ENCODE measurements at places on chromosomes 5 and 9.

DNA sequence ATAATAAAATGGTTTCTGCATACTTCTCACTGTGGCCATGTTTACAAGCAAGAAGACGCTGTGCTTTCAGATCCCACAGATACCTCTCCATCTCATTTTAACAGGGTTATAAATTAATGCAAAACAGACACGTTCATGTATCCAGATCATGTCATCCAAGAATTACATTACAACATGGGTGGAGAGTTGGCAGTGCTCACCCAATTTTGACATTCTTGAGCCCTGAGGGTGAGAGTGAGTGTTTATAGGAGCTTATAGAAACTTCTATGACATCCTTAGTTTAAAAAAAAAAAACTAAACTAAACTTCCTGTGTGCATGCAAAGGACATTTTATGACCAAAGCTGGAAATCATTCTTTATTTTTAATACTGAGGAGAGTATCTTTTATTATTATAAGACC is 9.1 kb downstream of the PRKACG start:
- no peak for DNase-seq

- no peak for DNase-seq
These were observed at the start of gene HSDL2 for GRCh38 chr9:112380102-112380824. HSDL2 (plus strand) TSS chr9:112380108; CDS start chr9:112380164, 56 bp downstream.

DNA sequence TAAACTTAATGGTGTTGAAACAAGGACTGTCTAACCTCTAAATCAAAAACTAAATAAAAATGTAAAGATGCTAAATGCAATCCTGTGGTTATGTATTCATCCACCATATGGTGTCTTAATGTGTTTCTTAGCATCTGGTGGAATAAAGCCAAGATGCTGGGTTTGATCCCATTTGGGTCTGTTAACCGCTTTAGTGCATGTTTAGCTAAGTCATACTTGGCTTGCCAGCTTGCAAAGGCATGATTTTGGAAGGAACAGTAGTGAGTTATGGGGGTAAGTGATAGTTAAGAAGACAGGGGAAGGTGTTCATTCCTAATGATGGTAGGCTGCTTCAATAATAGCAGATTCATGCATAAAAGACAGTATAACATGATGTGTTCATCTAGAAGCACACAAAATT is 139.0 kb upstream of the SLC27A6 start:
- DNase-seq = no peak

DNA sequence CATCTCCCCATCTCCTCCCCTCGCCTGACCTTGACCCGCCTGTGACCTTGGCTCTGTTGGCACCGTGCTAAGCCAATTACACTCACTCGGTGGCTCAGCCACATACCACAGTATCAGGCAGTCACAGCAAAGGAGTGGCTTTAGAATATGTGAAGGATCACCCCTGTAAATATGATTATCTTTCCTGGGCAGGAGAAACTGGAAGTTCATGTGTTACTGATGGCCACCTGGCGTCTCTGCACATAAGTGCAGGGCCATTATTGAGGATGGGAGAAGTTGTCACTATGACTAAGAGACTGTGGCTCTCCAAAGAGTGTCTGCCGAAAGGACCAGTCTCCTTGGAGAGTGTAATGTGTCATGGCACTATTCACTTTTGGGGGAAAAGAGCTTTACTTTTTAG is 116.9 kb upstream of the S1PR3 start:
- DNase-seq = no peak

DNA sequence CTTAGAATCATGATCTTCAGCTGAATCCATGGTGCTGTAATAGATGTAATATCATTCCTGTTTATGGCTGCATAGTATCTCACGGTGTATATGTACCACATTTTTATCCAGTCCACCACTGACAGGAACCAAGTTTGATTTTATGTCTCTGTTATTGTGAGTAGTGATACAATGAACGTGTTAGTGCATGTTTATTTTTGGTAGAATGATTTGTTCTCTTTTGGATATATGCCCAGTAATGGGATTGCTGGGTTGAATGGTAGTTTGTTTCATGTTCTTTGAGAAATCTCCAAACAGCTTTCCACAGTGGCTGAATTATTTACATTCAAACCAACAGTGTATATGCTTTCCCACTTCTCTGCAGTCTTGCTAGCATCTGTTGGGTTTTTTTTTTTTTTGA is 175.1 kb upstream of the CDH10 start:
- DNase-seq = no peak

- DNase-seq = no peak
These were observed 132.6 kb downstream of the PLK2 start for GRCh38 chr5:58327289-58327688.

- no peak for DNase-seq
These were observed 701.7 kb downstream of the SEMA5A start for GRCh38 chr5:8844206-8844605.

DNA sequence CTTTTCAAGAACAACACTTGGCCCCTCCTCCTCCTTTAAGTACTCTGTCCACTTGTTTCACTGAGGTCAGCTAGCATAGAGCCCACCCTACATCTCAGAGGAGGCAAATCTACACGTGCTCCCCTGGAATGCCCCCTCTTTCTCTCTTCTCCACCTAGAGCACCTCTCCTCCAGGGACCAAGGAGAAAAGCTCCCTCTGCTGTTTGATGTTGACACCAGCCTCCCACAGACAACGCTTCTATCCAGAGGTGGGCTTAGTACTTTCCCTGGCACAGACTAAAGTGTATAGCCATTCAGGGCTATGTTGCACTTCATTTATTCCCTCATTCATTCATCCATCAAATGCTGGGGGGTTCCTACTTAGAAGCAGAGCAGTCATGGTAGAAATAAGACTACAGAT is 68.2 kb upstream of the TAF1L start:
- DNase-seq = no peak
